Stimulated activated CD8-positive, alpha-beta memory T cell treated with anti-CD3 and anti-CD28 coated beads, Interleukin-7, amount 100 ng/mL, for 4 hours (primary cell): ENCODE measurements at places on chromosomes 6 and 20.

- no peak for DNase-seq
Observed at GRCh38 chr6:134698228-134698627, 251.7 kb downstream of the ALDH8A1 start.

- no peak for DNase-seq
Observed at GRCh38 chr6:52317841-52318581, 33.5 kb upstream of the MCM3 start.

DNA sequence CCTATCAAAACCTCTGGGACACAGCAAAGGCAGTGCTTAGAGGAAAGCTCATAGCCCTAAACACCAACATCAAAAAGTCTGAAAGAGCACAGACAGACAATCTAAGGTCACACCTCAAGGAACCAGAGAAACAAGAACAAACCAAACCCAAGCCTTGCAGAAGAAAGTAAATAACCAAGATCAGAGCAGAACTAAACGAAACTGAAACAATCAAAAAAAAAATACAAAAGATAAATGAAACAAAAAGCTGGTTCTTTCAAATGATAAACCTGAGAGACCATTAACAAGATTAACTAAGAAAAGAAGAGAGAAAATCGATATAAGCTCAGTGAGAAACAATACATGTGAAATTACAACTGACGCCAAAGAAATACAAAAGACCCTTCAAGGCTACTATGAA, 34.8 kb upstream of the RUNX2 start:
- no peak for DNase-seq

GRCh38 chr20:62921119-62921687, 5.1 kb downstream of the DIDO1 start:
- DNase-seq, result peak; percentile 42

DNA sequence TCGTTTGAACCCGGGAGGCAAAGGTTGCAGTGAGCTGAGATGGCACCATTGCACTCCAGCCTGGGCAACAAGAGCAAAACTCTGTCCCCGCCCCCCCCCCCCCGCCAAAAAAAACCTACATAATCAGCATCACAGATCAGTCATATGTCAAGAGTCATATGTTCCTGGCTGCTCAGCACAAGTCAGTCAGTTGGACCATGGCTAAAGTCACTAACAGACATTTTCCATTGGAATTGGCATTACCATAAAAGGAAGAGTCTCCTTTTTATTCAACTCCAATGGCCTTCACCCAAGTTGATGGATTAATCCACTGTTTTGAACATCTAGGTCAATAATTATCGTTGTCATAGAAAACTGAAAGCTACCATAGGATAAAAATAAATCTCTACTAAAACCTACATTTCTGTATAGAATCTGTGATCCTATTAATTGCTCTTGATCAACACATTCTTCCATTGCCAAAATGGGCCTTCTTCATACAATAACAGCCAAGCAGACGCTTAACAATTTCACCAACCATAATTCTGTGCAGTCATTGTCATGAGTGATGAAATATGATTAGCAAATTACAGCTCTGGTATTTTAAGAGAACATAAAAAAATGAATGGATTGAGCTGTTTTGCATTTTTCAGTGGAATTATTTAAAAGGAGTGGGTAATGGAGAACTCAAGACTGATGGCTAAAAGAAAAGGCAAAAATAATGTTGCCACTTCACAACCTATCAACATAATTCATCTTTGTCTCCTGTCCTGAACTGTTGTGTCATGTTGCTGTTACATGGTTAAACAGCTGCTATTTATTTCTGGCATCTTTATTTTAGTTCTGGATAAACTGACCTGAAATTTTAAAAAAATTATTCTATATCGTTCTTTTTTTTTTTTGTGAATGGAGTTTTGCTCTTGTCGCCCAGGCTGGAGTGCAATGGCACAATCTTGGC, 555.5 kb upstream of the JARID2 start:
- no peak for DNase-seq

GRCh38 chr20:4937407-4938319, 63.6 kb downstream of the SLC23A2 start:
- DNase-seq, result no peak

DNA sequence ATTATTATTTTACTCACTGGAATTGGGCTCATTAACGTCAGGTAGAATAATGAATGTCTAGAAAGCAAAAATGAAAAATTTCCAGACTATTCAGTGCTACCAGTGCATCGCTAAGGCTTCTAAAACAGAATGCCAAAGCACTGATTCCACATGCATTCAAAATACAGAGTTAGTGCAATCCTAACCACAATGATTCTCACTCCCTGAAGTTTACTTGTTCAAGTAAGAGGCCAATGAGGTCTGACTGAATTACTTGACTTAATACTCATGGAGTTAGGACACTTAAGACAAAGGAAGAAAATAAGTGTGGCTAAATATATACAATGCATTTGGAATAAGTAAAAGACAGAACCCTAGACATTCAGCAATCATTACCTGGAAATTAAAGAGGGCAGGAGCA, 220.5 kb downstream of the PKHD1 start:
- DNase-seq, result no peak

GRCh38 chr20:33299111-33299603, 16.1 kb downstream of the BPIFB1 start:
- peak; percentile 25 for DNase-seq

GRCh38 chr6:151374036-151374683, 17.2 kb downstream of the ZBTB2 start:
- no peak for DNase-seq

DNA sequence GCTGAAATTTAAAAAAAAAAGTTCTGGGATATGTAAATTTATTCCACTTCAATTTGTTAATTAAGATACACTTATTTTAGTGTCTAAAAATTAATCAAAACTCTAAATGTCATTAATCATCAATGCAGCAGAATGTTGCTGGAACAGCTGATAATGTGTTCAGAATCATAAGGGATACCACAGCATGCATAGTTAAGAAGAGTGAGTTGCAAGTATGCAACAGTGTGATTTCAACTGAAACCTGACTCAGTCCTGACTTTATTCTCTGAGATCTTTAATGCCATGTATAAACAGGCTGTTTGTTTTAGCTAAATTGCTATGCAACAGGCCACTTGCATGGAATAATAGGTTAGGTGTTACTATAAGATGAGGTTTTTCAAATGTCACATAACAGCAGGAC, 1.4 kb downstream of the GRIK2 start:
- DNase-seq, result no peak

- no peak for DNase-seq
Observed at GRCh38 chr6:24899997-24900325, 35.8 kb downstream of the RIPOR2 start.

- DNase-seq, result no peak
Observed at GRCh38 chr6:14280006-14280510, 162.5 kb downstream of the CD83 start.

DNA sequence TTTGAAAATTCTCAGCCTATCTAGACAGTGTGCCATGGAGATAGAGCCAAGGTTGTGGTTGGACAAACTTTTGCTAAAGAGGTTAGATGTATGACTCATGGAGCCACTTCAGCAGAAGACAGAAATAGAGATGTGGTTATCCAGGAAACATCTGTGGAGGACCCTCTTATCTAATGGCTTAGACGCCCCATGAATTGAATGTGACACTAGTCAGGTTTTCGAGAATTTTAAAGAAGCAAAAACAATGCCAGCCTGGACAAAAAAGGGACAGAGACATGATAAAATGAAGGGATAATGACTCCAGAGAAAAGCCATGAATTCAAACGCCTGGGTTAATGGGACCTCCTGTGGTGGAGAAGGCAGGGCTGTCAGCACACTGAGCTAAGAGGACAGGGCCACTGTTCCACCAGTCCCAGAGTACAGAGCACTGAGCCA, 280.5 kb downstream of the CLVS2 start:
- no peak for DNase-seq

DNA sequence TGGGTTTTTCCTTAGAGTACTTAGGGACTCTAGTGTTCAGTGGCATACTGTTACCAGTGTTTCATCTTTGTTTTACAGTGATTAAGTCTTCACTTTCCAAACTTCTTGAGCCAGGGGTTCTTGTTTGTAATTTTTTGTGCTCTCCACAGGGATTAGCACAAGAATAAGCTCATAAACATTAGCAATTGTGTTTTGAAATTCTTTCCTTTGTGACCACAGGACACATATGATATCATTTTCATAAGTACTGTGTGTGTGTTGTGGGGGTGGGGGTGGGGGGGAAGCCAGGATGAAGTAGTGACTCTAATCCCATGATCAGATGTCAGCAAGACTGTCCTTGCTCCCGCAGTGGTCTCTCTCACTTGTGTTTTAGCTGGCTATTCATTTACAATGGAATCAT, 101.5 kb upstream of the SCP2D1 start:
- DNase-seq, result no peak

GRCh38 chr6:19298421-19298820, 538.7 kb upstream of the ID4 start:
- DNase-seq, result no peak

DNA sequence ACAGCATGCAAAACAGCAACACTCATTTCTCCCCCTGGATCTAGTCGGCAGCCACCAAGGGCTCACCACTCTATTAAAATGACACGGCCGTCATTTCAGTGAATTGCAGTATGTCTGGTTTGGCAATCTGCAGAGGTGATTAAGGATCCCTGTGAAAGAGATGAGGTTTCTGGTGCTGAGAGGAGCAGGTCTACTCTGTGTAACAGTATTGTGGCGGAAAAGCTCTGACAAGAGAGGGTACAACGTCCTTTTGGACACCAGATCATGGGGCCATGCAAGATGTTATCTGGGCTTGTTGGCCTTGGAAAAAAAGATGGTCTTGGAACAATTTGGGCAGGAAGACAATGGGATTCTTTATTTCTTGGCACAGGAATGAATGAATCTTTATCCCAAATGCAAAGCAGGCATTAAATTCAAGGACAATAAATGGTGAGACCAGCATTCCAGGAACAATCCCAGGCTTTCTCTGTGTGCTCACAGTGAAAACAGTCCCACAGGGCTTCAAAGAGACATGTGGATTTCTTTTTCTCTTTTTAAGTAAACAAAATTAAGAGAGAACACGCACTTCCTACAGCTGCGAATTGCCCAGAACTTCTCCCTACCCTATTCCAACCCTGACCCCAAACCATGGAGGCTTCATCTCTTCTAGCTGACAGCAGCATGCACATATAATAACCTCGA, 33.7 kb upstream of the ADGRF1 start:
- DNase-seq, result no peak

GRCh38 chr6:130282234-130282995, 59.7 kb upstream of the SAMD3 start:
- DNase-seq, result no peak

- no peak for DNase-seq
Observed at GRCh38 chr6:35094183-35094582, 47.0 kb downstream of the TCP11 start.

- DNase-seq, result no peak
Observed at GRCh38 chr6:106973018-106973835, 1.3 kb downstream of the CD24 start.

GRCh38 chr20:24825591-24825990, 123.5 kb upstream of the CST7 start:
- DNase-seq, result no peak

- no peak for DNase-seq
Observed at GRCh38 chr6:156191895-156192294, 585.3 kb upstream of the ARID1B start.
